Breast epithelium (tissue), 4 donors: ENCODE measurements at places on chromosomes 4 and X.

- no peak for DNase-seq
These were observed 639 bp upstream of the MTM1 start for GRCh38 chrX:150567645-150568319.

DNA sequence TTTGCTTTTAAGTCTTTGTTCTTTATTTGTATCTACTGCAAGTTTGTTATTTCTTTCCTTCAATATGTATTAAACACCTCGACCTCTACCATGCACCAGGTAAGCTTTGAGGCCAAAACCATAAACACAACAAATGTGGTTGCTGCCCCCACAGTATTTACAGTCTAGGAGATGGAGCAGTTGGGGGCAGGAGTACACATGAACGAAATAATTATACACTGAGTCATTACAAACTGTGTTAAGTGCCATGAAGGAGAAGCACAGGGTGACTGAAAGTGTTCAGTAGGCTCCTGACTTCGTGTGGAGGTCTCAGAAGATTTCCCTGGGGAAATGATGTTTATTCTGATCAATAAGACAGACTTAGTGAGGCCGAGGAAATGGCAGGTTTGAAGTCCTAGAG, 30.3 kb downstream of the SLC25A43 start:
- DNase-seq, result no peak

GRCh38 chrX:119541188-119541587, 24.0 kb downstream of the STEEP1 start:
- no peak for DNase-seq

DNA sequence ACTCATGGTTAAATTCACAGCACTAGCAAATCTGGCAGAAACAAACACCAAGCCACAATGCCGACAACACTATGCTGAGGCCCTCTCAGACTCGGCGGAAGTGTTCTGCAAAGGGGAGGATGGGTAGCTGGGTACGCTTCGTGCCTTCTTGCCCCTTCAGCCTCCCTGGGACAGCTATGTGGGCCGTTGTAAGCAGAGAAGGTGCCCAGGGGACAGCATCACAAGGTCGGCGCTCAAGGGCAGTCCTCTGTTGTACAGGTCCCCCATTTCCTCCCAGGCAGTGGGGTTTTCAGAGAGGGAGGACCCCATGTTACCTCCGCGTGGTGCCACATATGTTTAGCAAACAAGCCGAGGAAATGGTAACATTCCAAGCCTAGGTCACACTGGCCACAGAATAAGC, 173.6 kb downstream of the AFAP1 start:
- DNase-seq, result no peak

- no peak for DNase-seq
These were observed 2.1 kb upstream of the DHRSX start for GRCh38 chrX:2502668-2503519.

DNA sequence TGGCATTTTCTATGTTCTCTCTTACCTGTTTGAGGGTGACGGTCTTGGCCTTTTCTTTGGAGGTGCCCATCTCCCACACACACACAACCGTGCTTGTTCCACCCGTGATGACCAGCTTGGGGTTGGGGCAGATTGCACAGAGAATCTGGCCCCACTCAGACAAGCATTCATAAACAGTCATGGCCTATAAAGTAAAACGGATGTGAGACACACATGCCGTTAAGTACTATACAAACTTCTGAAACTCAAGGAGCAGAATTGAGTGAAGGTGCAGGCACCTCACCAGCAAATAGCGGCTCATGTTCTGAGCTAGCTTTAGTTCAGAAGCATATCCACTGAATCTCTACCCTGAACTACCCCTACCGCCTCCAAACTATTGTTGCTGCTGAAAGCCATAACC, 107.6 kb downstream of the CDS1 start:
- no peak for DNase-seq
